RKO (cell line): ENCODE measurements at places on chromosomes 1 and 21.

GRCh38 chr1:160581961-160582360 is 2.7 kb upstream of the CD84 start:
- no peak for DNase-seq

DNA sequence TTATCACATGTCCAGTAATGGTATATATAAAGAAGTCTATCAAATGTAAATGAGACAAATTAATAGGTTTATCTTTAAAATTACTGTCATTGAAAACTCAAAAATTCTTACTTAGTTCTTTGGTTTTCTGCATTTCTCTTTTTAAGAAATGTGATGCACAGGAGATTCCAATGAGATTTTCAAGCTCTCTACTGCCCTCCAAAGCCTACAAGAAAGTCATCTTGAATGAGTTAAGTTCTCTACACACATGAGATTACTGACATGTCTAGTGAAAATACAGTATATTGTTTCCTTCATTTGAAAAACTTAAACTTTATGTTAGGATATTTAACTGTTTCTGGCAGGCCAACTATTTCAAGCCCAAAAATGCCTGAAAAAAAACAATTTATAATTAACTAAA is 68.8 kb downstream of the ITGB3BP start:
- peak; percentile 63 for DNase-seq

GRCh38 chr1:55463814-55464475 is 248.8 kb upstream of the USP24 start:
- no peak for DNase-seq

- no peak for DNase-seq
These were observed 14.6 kb upstream of the TENT5C start for GRCh38 chr1:117591252-117591651.

- DNase-seq: no peak
These were observed 30.1 kb downstream of the EDN2 start for GRCh38 chr1:41454406-41454805.

DNA sequence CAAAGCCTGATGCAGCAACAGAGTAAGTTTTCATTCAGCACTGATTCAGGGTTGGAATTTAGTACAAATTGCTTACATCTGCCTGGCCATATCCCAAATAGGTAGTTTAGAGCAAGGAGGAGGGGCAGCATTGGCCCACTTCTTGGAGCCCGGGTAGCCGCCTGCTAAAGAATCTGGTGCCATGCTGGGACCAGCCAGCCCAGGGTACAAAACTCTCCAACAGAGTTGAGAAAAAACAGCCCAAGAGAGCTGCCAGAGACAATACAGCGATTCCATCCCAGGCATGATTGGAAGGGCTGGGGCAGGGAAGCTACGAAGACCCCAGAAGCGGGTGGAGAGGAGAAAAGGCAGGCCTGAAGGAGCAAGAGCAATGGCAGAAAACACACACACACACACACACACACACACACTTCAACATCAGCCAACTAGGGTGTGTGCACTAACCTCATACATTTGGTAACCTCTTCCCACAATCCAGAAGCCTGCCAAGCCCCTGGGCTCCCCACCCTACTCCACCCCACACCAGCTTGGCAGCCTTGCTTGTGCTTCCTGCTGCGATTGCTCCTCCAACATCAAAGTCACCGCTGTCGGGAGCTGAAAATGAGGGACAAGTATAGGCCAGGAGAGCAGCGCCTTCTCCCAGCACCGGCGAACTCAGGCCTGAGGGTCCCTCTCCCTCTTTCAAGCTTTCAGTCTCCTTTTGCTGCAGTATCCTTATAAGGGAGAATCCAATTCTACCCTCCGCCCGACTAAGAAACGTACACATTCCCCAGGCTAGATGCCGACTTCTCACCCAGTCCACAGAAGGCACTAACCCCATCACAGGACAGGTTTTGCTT is 1.2 kb downstream of the PIK3C2B start:
- DNase-seq: peak; percentile 53

- no peak for DNase-seq
These were observed 37.6 kb downstream of the C1orf87 start for GRCh38 chr1:60035921-60036320.

- no peak for DNase-seq
These were observed 81.8 kb downstream of the OLFML2B start for GRCh38 chr1:161941726-161942436.

DNA sequence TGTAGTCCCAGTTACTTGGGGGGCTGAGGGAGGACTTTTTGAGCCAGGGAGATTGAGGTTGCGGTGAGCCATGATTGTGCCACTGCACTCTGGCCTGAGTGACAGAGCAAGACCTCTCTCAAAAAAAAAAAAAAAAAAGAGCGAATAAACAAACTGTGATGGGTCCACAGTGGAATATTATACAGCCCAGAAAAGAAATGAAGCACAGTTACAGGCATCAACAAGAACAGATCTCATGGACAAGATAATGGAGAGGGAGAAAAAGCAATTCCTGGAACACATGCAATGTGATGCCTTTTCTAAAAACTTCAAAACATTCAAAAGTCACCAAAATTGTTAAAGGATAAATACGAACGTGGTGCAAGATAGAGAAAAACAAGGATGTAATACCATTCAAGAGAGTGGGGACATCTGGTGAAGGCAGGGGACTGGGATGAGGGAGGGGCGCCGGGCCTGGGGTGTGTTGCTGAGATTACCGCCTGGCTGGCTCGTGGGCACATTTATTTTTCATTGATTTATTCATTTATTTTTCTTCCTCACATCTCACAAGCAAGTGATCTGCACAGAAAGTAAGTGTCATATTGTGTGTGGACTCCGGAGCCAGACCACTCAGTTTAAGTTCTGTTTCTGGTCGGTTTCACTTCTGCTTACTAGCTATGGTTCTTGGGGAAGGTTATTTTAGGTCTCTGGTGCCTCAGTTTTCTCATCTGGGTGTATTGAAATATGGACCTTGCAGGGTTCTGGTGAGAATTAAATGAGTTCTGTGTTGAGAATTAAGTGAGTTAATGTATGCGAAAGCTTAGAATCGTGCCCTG is 30.1 kb downstream of the ABCG1 start:
- DNase-seq: no peak

DNA sequence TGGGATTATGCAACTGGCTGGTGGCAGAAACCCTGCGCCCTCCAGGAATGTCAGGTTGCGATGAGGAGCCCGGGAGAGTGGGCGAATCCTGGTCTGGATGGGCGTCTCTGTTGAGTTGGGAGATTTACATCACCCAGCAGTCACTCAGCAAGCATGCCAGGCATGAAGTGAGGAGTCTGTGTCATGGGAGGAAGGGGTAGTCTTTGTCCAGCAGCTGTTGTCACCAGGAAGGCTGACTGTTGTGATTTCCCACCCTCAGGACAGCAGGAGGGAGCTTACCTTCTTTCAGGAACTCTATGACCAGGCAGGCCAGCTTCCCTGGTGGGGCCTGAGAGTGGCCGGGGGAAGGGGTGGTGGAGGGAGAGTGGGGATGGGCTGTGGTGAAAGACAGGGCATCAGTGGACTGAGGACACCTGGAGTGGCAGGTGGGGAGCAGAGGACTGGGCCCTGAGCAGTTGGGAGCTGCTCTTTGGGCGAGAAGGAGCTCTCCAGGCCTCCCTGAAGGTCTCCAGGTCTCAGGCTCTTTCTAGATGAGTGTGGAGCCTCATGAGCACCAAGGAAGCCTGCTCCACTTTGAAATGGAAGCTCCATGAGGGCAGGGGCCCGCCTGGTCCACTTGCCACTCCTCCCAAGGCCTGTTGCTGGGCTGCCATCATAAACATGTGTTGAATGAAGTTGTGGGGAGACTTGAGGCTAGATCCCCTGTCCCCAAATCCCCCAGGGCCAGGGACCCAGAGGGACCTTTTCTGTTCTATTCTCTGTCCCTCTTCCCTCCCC is 21.3 kb upstream of the PKP1 start:
- DNase-seq: no peak

DNA sequence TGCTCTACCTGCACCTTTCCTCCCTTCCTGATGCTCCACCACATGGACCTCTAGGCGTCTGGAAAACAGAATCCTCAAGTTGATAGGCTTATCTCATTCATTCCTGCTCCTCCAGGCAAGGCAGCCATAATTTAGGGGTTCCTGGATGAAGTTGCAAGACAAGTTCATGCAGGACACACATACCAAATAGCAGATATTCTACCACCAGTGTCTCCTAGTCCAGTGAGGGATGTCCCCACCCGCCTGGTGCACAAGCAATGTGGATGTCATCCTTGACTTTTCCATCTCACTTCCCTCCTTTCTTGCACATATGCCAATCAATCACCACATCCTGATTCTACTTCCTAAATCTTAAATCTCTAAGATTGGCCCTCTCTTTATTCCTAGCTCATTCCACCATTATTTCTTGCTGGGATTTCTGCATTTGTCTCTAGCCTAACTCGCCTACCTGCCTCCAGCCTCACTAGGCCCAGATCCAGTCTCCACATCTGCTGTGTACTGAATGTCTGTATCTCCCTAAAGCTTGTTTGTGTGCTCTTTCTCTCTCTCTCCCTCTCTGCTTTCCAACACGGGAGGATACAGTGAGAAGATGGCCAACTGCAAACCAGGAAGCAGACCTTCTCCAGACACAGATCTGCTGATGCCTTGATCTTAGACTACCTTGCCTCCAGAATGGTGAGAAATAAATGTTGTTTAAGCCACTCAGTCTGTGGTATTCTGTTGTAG is 40.5 kb downstream of the CD34 start:
- DNase-seq: no peak

DNA sequence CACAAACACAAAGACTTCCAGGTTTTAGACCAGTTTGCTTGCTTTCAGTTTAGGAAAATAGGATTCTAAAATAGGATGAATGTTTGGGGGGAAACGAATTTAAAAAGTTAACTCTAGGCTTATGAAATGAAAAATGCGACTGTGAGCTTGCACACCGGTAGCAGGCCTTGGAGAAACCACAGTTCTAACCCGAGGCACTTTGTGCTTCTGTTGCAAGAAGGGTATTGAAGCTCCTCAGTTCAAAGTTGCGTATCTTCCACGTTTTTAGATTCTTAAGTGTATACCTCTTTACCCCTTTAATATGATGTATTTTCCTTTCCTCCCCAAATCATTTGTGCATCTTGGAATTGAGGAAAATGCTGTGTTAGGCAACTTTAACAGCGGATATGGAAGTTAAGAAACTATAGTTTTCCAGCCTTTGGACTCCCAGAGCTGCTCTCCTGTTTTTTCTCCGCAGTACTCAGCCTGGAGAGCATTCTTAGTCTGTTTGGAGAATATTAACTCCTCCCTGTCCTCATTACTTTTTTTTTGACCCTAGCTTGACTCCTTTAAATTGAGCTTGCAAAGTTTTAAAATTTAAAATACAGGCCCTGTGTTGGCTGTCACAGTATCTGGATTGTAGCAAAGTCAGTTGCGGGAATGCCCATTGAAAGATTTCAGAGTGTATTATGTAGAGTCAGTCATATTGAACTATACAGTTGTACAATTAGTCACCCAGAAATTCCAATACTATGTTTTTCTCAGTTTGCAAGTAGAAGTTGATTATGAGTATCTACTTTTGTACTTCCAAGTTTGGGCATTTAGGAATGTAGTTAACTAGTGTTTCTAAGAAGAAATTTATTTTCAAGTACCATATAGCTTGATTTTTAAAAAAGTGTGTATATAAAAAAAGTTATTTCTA is 2.6 kb downstream of the MRPS6 start:
- DNase-seq: no peak

DNA sequence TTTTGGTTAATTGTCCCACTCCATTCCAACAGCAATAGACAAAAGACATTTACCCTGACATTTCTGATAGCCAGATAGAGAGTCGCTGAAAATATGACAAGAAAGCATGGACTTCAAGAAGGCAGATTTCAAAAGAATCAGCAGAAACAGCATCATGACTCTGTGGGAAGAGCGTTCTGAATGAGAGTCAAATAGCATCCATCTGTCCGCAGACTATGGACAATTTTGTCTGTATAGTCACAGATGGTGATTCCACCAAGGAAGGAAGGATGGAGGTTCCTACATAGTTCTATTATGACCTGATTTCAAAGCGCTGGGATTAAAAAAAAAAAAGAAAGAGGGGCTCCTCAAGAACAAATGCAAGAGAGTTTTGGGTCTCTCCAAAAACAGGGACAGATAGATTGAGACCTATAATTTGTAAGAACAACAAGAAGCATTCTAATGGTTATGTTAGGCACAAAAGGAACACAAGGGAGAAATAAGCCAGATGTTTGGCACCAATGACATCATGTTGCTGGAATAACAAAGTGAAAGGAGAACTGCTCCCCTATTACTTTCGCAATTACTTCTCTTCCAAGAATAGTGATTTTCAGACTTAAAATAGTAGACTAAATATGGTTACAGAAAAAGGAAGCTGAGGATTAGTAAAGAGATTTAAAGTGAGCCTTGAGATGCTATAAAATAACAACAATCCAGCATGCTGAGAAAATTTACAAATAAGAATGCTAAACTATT is 28.5 kb downstream of the NIBAN1 start:
- no peak for DNase-seq

- DNase-seq: no peak
These were observed 7.7 kb downstream of the TTLL10 start for GRCh38 chr1:1181129-1181937.

GRCh38 chr1:156901590-156901900 is 8.0 kb downstream of the PEAR1 start:
- DNase-seq: no peak

DNA sequence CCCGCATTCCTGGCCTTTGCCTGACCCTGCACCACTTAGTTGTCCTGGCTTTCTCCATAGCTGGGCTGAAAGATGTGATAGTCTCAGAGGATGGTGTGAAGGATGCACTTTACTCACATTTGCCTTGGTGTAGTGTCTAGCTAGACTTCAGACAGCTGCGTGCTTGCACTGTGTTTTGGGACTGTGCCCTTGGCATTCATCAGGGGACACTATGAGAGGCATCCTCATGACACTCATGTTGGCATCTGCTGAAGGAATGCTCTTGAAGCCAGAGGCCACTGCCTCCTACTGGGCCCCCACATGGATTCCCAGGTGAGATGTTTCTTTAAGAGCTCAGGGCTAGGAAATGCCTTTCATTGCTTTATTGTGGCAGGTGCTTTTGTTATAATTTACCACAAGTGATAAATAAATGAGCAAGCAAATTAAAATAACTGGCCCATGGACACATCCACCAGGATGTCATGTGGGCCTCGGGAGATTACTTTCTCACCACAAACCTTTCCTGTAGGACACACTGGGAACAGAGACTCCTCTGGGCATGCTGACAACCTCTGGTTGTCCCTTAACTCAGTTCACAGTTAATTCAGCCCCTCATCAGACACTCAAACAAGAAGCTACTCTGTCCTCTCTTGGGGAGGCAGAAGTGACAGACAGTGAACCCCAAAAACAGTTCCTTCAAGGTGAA is 99.4 kb upstream of the SPATA6 start:
- no peak for DNase-seq
